NCI-H1417 (cell line): ENCODE measurements at places on chromosomes 2 and 18.

GRCh38 chr2:233418052-233418760 lies 63.9 kb downstream of the DGKD start:
- no peak for DNase-seq

GRCh38 chr2:128803222-128803621 lies 484.6 kb upstream of the HS6ST1 start:
- DNase-seq, result no peak

DNA sequence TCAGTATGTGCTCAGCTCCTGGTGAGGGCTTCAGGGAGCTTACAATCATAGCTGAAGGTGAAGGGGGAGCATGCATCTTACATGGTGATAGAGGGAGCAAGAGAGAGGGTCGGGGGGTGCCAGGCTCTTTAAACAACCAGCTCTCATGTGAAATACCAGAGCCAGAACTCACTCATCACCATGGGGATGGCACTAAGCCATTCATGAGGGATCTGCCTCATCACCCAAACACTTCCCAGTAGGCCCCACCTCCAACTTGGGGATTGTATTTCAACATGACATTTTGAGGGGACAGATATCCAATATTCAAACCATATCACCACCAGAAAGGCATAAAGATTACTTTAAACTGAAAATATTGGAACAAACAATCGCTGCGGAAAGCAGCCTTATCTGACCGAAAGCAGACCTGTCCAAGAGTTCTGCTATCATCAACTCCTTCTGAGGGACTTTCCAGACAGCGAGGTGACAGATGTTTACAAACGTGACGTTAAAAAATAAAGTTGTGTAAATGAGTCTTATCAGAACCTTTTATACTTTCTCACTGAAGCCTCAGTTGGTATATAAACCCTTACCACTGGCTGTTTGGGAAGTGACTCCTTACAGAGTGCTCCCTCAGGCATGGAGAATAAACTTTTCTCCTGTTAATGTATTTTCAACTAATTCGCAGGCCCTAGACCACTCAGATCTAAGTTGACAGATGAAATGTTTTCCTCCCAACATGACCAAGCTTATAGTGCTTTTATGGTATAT lies 35.5 kb upstream of the PTH2R start:
- no peak for DNase-seq

DNA sequence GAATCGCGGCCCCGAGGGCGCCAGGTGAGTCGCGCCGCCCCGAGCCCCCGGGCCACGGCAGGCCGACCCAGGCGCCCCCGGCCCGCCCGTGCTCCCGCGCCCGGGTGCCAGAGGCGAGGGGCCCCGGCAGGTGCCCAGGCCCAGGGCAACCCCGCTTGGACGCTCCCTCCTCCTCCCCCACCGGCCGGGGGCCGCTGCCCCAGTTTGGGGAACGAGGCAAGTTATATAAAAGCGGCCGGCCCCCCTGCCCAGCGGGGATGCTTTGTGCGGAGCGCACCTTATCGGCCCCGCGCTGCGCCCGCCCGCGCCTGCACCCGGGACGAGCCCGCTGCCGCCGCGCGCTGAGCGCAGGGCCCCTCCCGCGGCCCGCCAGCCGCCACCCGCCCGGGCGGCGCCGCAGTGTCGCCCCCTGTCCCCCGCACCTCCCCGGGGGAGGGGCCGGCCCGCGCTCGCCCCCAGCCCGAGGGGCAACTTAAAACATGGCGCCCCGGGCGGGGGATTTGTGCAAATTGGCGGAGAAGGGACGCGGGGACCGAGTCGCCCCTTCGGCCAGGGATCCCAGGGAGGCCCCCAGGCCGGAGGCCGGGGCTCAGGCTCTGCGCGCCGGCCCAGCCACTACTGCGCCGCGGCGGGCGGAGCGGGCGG lies 639 bp downstream of the EPB41L3 start:
- DNase-seq, result peak; percentile 6

GRCh38 chr2:216059233-216059834 lies 22.3 kb downstream of the PECR start:
- DNase-seq, result no peak

GRCh38 chr2:28716265-28716865 lies 35.3 kb upstream of the PPP1CB start:
- peak; percentile 75 for DNase-seq

- no peak for DNase-seq
These were observed 8.2 kb upstream of the SLC39A10 start for GRCh38 chr2:195648787-195649186.
